ENCODE measurements at places on chromosomes 16 and 17. TPM values are rescaled to one million over a fixed set of nuclear protein-coding genes. Genes with fewer than 3 reads are reported as not detected.

GRCh38 chr16:84889066-84889465 is 69.3 kb downstream of the CRISPLD2 start:
- no peak overlapping the region for H3K27ac ChIP-seq
- H3K4me3 ChIP-seq: no peak overlapping the region
- DNase-seq: no peak

The STH gene
- total RNA-seq: not detected

The DPEP3 gene
- total RNA-seq: not detected

- DNase-seq: no peak
- no peak overlapping the region for H3K4me3 ChIP-seq
- no peaks in the 10 kb centered on the region for H3K36me3 ChIP-seq
- H3K27me3 ChIP-seq: peaks cover 19% of the 10 kb centered on the region
- H3K27ac ChIP-seq: no peak overlapping the region
These were observed 89.9 kb downstream of the CYLD start for GRCh38 chr16:50831751-50832150.

DNA sequence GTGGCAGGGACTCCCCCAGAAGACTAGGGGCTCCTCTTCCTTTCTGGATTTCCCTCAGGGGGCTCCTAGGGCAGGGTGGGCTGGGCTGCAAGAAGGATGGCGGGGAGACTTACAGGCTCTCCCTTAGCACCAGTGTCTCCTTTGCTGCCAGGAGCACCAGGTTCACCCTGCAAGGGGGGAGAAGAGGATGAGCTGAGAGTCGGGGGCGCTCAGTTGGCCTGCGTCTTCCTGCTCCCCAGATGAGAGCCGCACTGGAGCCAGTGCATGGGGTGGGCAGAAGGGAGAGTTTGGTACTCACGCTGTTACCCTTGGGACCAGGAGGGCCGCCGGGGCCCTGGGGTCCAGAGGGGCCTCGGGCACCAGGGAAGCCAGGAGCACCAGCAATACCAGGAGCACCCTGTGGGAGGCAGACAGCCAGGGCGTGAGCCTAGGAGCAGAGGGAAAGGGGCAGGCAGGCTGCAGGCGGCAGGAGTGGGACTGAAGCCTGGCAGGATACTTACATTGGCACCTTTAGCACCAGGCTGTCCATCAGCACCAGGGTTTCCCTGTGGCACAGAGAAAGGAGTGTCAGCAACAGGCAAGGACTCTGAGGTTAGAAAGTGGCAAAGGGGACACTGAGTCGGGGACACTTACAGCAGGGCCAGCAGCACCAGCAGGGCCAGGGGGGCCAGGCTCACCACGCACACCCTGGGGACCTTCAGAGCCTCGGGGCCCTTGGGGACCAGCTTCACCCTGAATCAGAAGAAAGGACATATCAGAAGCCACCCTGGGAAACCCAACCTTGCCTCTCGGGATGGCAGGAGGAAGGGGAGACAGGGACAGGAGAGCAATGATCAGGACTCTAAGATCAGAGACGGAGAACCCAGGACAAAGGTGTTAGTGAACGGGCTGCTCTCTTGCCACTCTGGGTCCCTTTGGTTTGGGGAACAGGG is 6.2 kb downstream of the COL1A1 start:
- H3K27ac ChIP-seq: no peak overlapping the region
- DNase-seq: no peak
- H3K4me1 ChIP-seq: peaks cover 4% of the 10 kb centered on the region
- no peak overlapping the region for H3K4me3 ChIP-seq

The PIPOX gene
- 1.2 TPM for total RNA-seq

DNA sequence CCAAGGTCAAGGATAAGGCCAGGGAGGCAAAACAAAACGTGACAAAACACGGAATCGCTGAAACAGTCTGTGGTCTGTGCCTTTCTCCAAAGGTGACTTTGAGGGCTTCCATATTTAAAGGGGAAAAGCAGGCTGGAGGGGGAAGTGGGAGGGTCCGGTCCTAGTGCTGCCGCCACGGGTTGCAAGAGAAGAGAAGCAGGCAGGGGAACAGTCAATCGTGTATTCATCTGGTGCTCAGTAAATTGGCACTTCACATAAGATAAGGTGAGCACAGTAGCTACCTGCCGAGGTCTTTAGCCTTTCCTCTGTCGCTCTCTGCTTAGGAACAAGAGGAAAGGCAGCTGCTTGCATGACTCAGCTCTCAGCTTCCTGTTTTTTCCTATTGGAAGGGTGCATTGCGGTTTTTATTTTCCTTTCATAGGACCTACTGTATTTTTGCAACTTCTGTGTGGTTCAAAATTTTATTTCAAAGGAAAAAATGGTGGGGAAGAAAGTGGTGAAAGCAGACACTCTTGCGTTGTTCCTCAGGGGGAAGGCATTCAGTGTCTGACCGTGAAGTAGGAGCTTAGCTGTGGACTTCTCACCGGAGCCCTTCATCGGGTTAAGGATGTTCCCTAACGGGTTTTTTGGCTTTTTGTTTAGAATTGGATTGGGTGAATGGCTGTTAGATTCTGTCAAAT is 7.1 kb upstream of the LGALS3BP start:
- DNase-seq: no peak
- H3K36me3 ChIP-seq: peaks cover 19% of the 10 kb centered on the region
- peak overlapping the region; percentile 42 for H3K4me3 ChIP-seq

GRCh38 chr16:11257131-11257938 is 1.3 kb upstream of the SOCS1 start:
- DNase-seq: peak; percentile 86
- H3K36me3 ChIP-seq: peaks cover 30% of the 10 kb centered on the region
- peaks cover 41% of the 10 kb centered on the region for H3K4me1 ChIP-seq
- peak overlapping the region; percentile 99 for H3K4me3 ChIP-seq

DNA sequence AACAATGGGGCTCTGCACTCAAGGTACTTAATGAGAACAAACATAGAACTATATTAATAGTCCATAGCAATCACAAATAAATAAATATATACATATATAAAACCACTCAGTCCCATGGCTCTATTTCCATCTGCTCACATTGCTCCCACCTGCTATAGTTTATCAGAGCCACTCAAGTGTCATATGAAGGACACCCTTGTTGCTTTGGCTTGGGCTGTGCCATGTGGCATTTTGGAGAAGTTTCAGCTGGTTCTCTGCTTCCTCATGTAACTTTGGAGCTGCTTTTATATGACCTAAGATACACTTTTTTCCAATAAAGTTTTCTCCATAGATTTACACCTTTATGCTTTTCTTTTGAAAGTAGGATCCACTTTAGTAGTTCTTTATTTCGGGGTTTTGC is 126.4 kb downstream of the KCNJ2 start:
- H3K36me3 ChIP-seq: no peaks in the 10 kb centered on the region
- no peak overlapping the region for H3K4me3 ChIP-seq
- H3K27ac ChIP-seq: no peak overlapping the region
- H3K27me3 ChIP-seq: no peaks in the 10 kb centered on the region
- no peaks in the 10 kb centered on the region for H3K4me1 ChIP-seq
- DNase-seq: no peak

All from activated CD4-positive, alpha-beta T cell treated with anti-CD3 and anti-CD28 coated beads, Interleukin-2, amount 10 ng/mL, durations not matched to agents 24 days and 14 days (primary cell).